Vagina (tissue), 2 donors: ENCODE measurements at places on chromosomes 6 and 20.

DNA sequence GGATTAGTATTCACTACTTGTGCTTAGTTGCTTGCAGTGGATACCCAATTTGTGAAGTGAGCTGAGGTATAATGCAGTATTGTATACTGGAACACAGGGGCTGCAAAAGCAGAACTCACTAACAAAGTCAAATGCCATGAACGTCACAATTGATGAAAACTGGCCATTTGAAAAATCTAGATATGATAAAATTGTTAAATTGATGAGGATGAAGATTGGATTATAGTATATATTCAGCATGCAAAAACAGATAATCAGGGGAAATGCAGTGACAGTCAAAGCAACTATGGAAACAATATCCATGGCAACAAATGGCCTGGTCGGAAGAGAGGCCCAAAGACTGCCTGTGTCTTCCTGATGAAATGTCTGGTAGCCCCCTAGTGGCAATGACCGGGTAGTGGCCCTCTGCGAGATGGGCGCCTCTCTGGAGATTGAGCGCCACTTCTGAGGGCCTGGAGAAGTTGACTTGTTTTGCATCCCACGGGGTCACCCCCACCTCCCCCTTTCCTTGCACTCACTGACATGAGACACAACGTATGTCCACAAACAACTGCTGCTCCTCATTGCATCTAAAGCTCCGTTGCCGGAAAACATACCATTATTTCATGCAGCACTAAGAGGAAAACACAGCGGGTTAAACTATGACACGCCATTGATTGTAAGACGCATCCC is 43.6 kb downstream of the C6orf15 start:
- no peak for DNase-seq

- peak; percentile 84 for DNase-seq
These were observed 258.7 kb downstream of the DLL1 start for GRCh38 chr6:170032197-170032596.

DNA sequence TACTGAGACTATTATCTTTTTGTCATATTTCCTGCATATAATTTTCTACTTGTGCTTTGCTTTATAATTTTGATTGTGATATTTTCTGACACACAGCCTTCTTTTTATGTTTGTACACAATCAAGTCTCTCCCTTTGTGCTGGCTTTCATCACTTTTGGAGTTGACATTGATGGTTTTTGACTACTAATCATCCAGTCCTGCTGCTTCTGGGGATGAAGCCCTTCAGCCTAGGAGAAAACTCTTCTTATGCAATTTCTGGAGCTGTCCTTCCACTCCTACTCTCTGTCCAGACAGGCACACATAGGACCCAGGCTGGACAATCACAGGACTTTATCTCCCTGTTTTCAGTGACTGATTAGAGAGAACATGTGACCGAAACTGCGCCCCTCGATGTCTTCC is 515.0 kb downstream of the KIF16B start:
- no peak for DNase-seq

DNA sequence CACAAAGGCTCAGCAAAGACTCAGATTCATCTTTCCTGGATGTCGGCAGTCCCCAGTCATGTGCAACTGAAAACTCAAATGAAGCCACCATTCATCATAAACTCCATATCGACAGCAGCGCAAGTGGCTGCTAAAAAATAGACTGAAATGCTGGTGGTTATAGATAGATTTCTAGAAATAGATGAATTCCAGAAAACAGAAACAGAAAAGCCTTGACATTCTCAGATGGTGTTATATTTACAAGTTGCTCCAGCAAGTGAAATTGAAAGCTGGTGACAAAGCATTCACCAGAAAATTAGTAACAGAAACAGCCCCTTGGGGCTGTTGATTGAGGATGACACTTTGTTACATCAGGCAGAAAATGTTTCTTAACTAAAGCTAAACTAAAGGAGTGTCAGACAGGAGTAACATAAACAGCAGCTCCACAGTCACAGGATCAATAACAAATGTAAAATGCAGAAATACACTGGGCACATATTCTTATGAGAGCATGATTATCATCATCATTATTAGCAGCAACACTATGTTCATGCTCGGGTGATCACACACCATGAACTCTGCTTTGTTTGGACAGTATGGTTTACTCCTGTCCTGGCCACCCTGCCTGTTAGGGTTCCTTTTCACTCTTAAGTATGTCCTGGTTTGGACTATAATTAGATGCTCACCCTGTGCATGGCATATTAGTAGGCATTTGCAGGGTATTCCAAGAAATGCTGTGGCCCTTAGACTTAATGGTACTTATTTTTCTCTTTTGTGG is 36.4 kb upstream of the SLC35F1 start:
- no peak for DNase-seq

- DNase-seq, result no peak
These were observed 110.0 kb downstream of the PLCB1 start for GRCh38 chr20:8242066-8242465.

DNA sequence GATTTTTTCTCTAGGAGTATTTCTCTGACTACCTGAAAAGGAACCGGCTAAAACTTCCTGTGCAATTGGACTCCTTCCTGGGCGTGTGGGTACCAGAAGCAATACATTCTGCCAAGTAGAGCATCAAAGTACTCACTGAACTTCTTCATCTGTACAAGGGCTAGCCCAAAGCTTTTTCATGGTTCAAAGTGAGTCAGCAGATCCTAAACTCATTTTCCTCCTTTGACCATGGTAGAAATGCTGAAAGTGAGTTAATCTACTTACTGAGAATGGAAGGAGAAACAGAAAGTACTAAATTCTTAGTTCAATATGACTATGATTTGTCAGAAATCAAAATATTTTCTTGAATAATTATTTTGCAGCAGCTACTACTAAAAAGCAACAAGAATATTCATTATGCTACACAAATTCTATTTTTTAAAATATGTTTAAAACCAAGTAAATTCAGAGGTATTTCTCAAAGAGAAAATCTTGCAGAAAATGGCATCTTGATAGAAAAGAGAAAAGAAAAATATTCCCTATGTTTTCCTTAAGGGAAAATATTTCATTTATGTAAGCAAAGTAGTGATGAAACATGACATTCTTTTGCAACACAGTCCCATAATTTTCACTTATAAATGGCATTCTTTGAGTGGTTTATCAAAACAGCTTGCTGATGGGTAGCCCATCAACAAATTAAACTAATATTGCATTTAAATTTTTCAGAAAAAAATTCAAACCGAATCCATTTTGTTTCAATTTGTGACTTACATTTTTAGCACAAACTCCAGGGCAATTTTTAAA is 3.7 kb upstream of the BEND6 start:
- no peak for DNase-seq

DNA sequence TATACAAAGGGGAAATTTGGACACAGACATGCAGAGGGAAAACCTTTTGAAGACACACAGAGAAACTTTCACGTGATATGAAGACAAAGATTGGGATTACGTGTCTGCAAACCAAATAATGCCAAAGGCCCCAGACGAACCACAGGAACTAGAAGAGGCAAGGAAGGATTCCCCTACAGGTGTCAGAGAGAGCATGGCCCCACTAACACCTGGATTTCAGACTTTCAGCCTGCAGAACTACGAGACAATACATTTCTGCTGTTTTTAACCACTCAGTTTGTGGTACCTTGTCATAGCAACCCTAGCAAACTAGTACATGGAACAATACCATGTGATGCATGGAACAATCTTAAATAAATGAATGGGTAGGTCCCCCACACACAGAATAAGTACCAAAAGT is 341.0 kb downstream of the HDGFL1 start:
- no peak for DNase-seq

- DNase-seq, result no peak
These were observed 40.7 kb downstream of the SLC22A3 start for GRCh38 chr6:160388922-160389321.

- DNase-seq, result no peak
These were observed 273.8 kb downstream of the GMDS start for GRCh38 chr6:1971612-1972011.

DNA sequence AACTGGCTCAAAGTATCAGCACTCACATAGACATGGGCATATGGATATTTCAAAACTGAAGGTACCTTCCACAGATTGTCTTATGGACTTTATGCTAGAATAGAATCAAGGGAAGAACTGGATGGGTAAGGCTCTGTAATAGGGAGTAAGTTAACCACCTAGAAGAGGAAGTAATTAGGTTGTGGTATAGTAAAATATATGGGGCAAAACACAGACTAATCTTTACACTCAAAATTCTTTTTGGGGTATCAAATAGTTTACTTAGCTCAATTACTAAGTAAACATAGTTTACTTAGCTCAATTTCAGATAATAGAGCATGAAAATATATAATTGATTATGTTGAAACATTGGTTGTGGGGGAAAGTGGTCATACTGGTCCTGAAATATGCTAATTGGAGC is 94.2 kb upstream of the ATXN1 start:
- no peak for DNase-seq

GRCh38 chr20:25859649-25860530 is 163.2 kb upstream of the ZNF337 start:
- no peak for DNase-seq

DNA sequence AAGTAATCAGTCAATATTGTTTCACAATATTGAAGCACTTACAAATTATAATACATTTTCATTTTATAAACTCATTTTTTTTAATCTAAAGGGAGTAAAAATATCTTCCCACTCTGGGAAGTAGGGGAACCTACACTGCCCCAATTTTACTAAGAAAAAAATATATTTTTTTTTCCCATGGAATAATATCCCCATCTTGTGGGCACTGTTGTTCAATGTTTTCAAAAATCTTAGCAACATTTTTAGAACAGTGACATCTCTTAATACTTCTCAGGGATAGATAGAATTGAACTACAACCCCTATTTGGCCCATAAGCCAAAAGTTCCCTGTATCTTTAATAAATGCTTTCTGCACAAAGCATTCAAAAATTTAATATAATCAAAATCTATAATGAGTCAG is 42.9 kb downstream of the ARHGAP18 start:
- DNase-seq, result no peak

GRCh38 chr6:82624251-82624650 is 260.6 kb downstream of the TPBG start:
- no peak for DNase-seq

- no peak for DNase-seq
These were observed 14.3 kb downstream of the GLO1 start for GRCh38 chr6:38688579-38689087.

GRCh38 chr6:67352717-67353116 is 1282.4 kb upstream of the ADGRB3 start:
- no peak for DNase-seq

DNA sequence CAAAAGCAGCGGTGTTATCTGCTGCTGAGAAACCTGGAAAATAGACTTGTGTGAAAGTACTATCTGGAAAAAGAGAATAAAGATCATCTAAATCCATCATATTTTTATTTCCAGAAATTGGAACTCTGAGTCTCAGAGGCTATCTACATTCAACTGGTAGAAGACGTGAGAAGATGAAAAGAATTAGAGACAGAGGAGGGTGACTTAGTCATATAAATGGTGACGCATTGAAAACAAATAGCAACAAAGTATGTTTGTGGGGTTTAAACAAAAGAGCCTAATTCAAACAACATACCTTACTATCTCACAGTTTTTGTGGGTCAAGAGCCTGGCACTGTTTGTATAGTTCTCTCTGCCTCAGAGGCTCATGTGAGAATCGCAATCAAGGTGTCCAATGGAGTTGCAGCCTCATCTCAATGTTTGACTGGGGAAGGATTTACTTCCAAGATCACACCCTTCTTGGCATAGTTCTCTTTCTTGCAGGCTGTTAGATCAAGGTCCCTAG is 757.1 kb upstream of the SLC35B3 start:
- no peak for DNase-seq

- DNase-seq, result no peak
These were observed 38.3 kb upstream of the ID1 start for GRCh38 chr20:31566658-31567379.

GRCh38 chr6:157280157-157280556 is 43.2 kb downstream of the TMEM242 start:
- no peak for DNase-seq

GRCh38 chr6:100347901-100348550 is 116.7 kb downstream of the SIM1 start:
- no peak for DNase-seq

- DNase-seq, result no peak
These were observed 214.4 kb upstream of the DTNBP1 start for GRCh38 chr6:15877231-15877630.

GRCh38 chr6:79302341-79302740 is 67.9 kb upstream of the HMGN3 start:
- no peak for DNase-seq

- DNase-seq, result no peak
These were observed 2.2 kb upstream of the NNAT start for GRCh38 chr20:37518606-37519507.

- DNase-seq, result no peak
These were observed 268.0 kb downstream of the HACE1 start for GRCh38 chr6:104591573-104592334.

- no peak for DNase-seq
These were observed 435 bp downstream of the DLK2 start for GRCh38 chr6:43454696-43455530.

- DNase-seq, result no peak
These were observed 120.6 kb upstream of the TMEM181 start for GRCh38 chr6:158439255-158439654.

- no peak for DNase-seq
These were observed 41.1 kb downstream of the DLL1 start for GRCh38 chr6:170249817-170250216.

DNA sequence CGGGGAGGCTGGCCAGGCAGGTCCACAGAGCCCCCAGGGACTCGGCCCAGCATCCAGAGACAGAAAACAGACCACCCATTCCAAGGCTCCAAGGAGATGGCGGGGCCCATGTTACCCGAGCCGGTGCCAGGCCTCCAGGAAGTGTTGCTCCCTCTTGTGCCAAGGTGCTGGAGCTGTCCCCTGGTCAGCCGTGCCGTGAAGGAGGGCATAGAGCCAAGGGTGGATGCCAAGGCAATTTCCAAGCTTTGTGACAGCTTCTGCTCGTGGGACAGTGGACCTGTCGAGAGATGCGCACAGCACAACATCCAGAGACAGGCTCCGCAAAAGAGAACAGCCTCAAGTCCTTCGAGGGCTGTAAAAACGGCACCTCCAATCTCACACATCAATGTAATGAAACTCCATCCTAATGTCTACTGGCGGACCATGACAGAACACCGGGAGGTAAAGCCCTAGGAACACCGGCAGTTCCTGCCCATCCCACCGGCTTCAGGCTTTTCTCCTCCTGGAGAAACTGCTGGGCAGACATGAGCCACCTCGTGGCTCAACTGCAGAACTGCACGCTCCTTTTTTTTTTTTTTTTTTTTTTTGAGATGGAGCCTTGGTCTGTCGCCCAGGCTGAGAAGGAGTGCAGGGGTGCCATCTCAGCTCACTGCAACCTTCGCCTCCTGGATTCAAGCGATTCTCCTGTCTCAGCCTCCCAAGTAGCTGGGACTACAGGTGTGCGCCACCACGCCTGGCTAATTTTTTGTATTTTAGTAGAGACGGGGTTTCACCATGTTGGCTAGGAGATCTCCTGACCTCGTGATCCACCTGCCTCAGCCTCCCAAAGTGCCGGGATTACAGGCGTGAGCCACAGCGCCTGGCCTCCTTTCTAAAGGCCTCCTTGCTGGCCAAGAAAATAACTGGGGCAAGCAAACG is 30.9 kb upstream of the AVP start:
- no peak for DNase-seq

GRCh38 chr6:133100865-133101264 is 140.3 kb upstream of the EYA4 start:
- no peak for DNase-seq
